Stimulated activated CD4-positive, alpha-beta T cell treated with anti-CD3 and anti-CD28 coated beads, Interleukin-15, amount 100 ng/mL, for 24 hours (primary cell): ENCODE measurements at places on chromosomes 12 and 14.

- DNase-seq, result peak; percentile 51
Observed at GRCh38 chr12:106248846-106249371, 1.1 kb upstream of the CKAP4 start.

DNA sequence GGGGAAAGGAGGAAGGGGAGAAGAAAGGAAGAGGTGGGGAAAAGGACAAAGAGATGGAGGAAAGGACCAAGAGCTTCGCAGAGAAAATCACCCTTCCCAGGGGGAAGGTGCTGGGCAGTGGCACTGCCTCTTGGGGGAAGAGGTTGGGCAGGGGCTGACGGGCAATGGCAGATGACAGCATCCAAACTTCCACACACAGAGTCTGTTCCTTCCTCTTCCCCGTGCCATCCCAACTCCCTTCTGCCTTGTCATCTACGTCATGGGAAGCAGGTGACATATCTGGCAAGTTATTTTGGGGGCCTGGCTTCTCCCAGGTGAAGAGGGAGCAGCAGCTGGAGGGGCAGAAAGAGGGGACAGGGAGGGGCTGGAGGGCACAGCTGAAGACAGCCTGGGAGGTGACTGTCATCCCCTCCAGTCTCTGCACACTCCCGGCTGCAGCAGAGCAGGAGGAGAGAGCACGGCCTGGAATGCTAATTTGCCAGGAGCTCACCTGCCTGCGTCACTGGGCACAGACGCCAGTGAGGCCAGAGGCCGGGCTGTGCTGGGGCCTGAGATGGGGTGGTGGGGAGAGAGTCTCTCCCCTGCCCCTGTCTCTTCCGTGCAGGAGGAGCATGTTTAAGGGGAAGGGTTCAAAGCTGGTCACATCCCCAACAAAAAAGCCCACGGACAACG lies 43.9 kb upstream of the IQSEC3 start:
- no peak for DNase-seq

GRCh38 chr14:61569812-61570548 lies 125.3 kb upstream of the HIF1A start:
- DNase-seq, result peak; percentile 55

DNA sequence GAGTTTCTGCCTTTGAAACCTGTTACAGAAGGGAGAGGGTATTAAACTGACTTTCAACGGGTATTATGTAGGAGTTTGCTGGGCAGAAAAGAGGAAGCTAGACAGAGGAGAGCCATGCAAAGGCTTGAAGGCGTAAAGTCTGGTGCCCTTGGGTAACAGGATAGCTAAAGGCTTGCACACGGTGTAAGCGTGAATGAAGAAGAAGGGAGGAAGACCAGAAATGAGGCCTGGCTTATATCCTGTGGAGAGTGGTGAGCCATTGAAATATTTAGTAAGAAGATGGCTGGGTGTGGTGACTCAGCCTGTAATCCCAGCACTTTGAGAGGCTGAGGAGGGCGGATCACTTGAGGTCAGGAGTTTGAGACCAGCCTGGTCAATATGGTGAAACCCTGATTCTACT lies 22.6 kb downstream of the SUDS3 start:
- no peak for DNase-seq

DNA sequence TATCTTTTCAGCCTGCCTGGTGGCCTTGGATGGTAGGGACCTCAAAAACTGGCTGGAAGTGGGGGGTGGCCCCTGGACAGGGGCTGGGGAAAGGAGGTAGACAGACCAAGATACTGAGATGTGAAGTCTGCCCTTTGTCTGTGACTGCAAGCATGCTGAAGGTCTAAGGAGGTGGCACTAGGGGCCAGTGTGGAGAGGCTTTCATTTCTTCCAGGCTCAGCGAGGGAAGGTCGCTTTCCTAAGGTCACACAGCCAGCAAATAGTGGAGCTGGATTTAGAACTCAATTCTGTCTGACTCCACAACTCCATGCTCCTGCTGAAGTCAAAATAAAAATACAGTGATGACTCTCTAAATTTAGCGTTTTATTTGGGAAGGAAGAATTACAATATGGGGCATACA lies 11.3 kb upstream of the PLBD2 start:
- no peak for DNase-seq

GRCh38 chr14:52960627-52961026 lies 9.8 kb upstream of the FERMT2 start:
- DNase-seq, result no peak

GRCh38 chr12:22340143-22340542 lies 5.6 kb upstream of the ST8SIA1 start:
- DNase-seq, result no peak

GRCh38 chr14:101775826-101776225 lies 14.3 kb downstream of the PPP2R5C start:
- DNase-seq, result no peak

DNA sequence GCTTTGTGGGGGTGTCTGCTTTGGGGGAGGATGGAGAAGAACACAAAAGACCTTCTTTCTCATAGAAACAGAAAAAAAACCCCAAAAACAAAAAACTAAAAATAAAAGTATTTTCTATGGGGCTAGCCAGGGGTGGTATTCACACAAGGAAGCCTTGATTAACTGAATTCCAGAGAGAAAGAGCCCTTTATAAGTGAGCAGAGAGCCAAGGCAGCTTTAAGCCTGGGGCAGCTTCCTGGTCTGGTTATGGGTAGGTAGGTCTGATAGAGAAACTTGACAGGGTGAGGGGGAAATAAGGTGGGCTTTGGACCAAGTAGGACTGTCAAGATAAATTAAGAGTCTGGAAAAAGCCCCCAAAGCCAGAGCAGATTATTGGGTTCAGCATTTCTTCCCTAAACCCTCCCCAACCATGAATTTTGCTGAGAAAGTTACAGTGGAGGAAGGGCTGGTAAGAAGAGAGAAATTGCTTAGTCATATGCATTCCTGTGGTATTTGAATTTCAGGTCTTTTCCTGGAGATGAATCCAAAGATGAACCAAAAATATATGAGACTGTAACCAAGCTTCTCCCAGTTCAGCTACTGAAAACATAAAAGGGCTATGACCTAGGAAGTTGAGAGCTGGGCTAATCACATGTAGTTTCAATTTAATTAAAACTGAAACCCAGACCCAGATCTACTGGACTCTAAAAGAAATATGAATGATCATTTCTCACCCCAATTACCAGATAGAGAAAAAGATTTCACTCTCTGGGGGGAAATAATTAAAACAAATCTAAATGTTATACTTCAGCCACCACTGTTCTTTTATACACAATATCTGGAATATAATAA lies 144.8 kb downstream of the TBC1D30 start:
- no peak for DNase-seq

- DNase-seq, result peak; percentile 64
Observed at GRCh38 chr14:22560662-22561365, 28.2 kb downstream of the DAD1 start.

GRCh38 chr14:75658957-75659356 lies 1.7 kb downstream of the ERG28 start:
- no peak for DNase-seq

DNA sequence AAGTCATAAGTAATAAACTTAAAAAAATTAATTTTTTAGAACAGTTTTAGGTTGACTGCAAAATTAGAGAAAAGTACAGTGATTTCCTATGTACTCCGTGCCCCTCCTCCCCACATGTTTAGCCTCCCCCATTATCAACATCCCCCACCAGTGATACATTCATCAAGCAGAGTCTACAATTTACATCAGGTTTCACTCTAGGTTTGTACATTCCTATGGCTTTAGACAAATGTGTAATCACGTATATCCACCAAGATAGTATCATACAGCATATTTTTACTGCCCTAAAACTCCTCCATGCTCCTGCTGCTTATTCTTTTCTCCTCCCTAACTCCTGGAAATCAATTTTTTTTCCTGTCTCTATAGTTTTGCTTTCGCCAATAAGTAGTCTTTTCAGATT lies 438.7 kb downstream of the LRFN5 start:
- DNase-seq, result no peak

GRCh38 chr12:7907009-7907408 lies 29.0 kb downstream of the SLC2A3 start:
- DNase-seq, result peak; percentile 55

DNA sequence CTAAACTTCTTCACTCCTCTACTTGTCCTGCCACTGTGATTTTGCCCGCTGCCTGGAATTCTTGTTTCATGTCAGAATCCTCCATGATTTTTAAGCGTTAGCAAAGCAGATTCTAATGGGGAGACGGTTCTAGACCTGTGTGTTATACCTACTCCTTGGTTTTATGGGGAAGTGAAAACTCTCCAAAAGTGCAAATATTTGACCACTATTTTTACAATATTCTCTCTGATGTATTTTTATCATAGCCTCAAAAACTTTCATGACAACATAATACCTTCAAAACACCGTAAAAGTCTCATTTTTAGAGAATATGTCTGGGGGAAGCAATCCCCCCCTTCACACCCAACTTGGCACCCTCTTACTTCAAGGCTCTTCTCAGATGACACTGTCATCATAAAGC lies 12.9 kb upstream of the KRAS start:
- no peak for DNase-seq

DNA sequence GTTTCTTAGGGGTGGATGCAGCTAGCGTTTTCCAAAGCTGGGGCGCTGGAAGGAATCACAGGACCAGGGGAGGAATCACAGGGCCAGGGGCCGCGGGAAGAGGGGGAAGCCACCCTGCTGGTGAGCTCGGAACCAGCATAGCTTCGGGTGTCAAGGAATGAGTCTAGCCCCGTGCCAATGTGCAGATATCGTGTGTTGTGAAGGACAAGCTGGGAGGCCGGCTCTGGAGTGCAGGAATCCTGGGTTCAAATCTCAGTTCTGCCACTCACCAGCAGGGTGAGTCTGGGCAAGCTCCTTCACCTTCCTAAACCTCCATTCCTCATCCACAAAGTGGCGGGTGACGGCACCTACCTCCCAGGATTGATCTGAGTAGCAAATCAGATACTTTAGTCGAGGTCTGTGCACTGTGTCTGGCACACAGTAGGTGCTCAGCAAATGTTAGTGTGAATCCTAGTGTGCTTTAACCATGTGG lies 53.6 kb upstream of the RIN3 start:
- DNase-seq, result no peak

DNA sequence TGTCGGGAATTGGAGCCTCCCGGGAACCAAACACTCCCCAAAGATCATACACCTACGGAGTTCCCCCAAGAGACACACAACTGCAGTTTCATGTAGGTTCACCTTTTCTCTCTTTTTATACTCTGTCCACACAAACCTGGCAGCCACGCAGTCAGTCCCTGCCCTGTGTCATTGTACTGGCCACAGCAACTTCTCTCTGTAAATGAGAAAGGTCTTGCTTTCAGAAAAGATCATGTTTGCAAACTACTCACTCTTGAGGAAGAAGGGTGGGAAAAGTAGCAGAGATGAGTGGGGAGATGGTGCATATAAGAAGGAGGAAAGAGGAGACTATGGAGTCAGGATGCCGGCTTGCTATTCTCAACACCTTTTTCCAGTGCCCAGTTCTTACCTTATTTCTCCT lies 10.4 kb downstream of the ANG start:
- no peak for DNase-seq

DNA sequence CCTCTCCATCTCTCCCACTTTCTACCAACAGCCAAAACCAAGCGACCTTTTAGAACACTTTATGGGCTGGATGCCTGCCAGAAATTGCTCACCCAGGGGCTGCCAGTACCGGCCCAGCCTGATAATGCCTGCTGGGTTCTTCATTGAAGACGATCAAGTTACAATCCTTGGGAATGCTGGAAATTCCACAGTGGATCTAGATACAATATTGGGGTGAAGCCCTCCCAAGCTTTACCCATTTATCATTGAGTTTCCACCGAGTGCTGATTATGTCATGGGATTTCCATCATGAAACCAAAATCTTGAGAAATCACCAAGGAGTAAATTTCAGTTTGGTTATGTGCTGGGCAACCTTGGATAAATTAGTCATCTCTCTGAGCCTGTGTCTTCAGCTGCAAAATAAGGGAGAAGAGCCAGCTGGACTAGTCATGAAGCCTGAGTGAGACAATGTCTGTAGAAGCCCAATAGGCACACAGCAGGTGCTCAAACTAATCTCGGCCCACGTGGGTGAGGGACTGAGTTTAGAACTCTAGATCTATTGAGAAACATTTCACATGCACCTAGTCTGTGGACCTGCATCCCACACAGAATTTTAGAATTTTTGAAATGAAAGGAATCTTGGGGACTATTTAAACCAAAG lies 75.5 kb upstream of the CLMN start:
- DNase-seq, result no peak

DNA sequence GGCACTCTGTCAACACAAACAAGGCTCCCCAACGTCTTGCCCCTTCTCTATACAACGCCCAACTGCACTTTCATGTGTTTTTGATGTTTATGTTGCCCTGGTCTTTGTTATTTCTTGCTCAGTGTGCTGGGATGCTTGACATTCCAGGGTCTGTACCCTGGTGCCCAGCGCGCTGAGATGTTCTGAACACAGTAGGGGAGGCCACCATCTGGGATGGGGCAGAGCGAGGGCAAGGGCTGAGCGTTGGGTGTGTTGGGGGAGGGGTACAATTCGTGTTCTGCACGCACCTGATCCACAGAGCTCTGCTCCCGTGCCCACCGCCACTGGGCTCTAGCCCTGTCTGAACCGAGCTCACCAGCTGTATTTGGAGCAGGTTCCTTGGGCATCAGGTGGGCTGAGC lies 52.9 kb downstream of the ISCA2 start:
- DNase-seq, result no peak

DNA sequence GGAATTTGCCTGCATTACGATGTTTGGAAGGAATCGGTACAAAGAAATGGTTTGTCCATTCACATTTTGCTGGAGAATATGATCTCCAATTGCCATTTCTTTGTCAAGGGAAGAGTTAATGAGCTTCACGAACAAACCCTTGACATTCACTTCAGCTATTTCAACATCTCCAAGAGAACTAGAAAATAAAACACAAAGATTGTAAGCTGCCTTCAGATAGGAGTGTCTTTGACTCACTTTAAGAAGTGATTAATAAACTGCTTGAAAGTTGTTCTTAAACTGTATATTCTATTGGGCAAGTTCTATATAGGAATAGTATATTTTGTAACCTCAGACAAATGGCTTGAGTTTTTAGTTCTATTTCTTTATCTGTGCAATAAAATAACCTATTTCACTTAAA lies 26.3 kb downstream of the LMNTD1 start:
- no peak for DNase-seq

GRCh38 chr12:27185234-27186021 lies 58.7 kb upstream of the STK38L start:
- peak; percentile 42 for DNase-seq

DNA sequence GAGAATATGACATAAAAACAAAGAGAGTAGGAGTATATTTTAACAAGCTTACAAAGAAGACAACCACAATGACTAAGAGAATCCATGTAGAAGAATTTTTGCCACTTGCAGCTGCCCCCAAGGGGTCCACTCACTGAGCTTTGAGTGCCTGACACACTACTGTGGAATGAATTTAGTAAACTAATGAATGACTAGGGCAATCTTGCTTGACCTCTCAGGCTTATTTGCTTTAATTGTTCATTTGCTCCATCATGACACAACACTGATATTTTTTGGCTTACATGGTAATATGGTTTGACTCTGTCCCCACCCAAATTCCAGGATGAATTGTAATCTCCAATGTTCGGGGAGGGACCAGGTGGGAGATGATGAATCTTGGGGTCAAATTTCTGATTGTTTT lies 249.1 kb upstream of the FAR2 start:
- no peak for DNase-seq

DNA sequence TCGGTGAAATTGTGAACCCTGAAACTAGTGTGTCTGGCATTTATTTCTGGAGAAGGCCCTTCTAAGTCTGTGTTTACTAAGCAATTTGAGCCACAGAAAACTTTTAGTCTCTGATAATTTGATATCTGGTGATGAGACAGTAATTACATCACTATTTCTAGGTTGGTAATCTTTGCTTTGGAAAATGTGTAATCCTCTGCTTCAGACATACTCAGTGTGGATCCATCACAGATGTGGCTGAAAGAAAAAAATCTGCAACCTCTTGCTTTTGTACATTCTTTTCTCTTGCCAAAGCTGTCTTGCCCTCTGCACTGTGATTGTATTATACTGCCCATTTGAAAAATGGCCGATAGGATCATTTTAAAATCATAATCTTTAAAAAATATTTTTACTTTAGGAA lies 78.1 kb downstream of the PELI2 start:
- no peak for DNase-seq
